ENCODE measurements at places on chromosomes 2 and 18. TPM values are rescaled to one million over a fixed set of nuclear protein-coding genes. Genes with fewer than 3 reads are reported as not detected.
A peak's percentile ranks its signal among the peaks of the same experiment; 100 is the strongest.

The PTPRN gene
- 0.25 TPM for polyA plus RNA-seq

The C2orf78 gene
- not detected for polyA plus RNA-seq

The PROKR1 gene
- 0.25 TPM for polyA plus RNA-seq

The NCKAP1 gene
- 109 TPM for polyA plus RNA-seq

DNA sequence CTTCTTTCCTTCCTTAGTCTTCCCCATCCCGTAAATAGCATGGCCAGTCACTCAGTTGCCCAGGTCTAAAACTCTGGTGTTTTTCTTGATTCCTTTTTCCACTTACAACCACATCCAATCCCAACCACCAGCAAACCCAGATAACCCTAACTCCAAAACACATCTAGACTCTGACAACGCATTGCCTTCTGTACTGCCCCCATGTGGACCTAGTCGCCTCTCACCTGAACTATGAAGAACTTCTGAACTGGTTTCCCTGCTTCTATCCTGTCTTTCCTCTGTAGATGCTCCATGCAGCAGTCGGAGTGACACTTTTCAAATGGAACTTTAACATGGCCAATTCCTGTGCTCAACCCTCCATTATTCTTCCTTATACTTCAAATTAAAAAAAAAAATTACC, 26.5 kb downstream of the ST6GAL2 start:
- no peak for DNase-seq

DNA sequence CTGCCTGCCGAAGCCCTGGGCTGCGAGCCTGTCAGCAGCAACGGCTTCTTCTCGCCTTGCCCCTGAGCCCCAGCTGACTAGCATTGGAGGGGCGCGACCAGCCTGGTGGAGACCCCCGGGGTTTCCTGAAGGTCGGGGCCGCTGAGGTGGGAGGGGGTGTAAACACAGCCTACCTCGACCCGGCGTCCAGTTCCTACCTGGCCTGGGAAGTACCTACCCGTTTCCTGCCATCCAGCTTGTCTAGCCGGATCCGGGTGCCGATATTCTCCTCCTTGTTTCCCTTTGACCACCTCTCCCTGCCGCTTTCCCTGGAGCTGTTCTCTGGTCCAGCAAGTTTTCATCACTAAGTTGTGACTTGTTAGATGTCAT, 511 bp downstream of the MOB4 start:
- peak; percentile 34 for DNase-seq

DNA sequence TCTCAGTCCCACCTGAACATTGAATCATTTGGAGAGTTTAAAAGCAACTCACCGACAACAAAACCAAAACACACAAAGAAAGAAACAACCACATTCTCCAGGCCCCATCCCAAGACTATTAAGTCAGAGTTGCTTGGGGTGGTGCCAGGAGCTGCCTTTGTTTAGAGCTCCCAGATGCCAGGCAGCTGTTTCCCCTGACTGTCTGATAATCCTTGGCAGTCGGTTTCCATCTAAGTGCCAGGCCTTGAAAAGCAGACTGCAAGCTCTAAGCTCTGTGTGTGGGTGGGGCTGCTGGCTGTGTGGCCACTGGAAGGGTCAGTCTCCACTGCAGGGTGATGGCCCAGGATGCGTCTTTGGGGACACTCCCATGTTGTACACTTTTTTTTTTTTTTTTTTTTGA, 255.3 kb upstream of the AGAP1 start:
- DNase-seq = no peak

- DNase-seq = no peak
These were observed 164.8 kb downstream of the METTL4 start for GRCh38 chr18:2406544-2406943.

GRCh38 chr18:58228762-58229161, 184.7 kb downstream of the NEDD4L start:
- no peak for DNase-seq

- no peak for DNase-seq
These were observed 132.5 kb downstream of the CSRNP3 start for GRCh38 chr2:165601928-165602521.

DNA sequence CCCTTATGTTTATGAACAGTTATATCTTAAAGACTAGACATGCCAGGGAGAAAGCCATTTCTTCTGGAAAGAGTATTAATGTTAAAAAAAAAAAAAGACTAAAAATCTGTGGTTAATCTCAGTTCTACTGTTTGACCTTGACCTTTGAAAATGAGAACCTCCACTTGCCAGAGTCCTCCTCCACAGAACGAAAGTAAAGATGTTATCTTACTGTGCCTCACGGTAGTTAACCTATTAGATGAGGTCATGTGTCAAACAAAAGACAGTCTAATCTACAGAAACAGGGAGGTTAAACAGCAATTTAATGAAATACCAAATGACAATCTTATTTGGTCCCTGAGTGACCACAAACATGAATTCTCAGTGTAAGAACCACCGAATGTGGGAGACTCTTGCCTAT, 51.2 kb downstream of the SLC14A2 start:
- DNase-seq = no peak

DNA sequence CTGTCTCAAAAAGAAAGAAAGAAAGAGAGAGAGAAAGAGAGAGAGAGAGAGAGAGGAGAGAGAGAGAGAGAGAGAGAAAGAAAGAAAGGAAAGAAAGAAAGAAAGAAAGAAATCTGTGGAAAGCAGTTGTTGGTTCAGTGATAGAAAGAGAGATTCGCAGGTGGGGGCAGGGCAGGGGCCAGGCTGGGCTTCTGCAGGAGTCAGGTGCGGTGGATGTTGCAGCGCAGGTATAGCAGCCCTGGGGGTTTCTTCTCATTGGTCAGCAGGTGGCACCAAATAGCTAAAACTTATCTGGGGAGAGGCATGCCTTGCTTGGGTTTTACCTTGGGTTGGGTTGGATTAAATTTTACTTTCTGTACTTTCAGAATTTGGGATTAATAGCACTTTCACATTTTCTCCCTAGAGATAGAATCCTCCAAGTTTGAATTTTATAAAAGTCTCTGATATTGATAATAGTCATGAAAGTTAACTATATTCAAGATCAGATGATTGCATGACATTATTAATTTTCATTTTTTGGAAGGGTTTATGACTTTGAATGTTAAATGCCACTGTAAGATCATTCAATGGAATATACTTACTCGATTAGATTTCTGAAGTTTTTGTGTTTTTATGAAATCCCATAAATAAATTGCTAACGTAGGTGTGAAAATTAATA, 66.6 kb downstream of the SPTBN1 start:
- DNase-seq = no peak

DNA sequence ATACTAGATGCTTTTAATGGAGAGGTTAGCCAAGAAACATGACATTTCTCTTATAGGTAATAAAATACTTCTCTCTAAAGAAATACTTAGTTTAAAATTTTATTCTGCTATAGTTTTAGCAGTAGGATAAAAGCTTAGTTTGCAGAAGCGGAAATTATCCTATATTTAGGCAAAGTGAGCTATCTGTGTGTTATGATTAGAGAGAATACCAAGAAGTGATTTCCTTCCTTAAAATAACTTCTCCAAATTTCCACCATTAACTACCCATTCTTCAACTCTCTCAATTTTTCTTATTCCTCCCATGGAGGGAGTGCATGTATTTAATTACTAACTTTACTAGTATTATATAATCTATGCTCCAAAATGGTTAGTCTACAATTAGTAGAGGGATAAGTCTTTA, 15.8 kb upstream of the IL1RL1 start:
- no peak for DNase-seq

DNA sequence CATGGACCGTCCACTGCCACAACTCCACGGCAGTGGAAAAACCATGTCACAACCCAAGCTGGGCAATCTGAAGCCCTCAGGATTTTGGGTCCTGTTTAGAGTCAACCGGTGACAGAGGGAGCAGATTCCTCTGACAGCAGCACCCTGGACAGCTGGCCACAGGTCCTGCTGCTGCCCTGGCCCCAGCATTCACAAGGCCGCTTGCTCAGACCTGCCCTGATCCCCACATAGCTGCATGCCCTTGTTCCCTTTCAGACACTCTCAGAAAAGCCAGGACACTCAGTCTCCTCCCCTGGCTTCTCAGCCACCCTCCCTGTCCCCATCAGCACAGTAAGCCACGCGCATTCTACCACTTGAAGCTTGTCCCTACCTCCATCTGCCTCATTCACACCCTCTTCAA, 1.6 kb downstream of the COPS9 start:
- DNase-seq = no peak

DNA sequence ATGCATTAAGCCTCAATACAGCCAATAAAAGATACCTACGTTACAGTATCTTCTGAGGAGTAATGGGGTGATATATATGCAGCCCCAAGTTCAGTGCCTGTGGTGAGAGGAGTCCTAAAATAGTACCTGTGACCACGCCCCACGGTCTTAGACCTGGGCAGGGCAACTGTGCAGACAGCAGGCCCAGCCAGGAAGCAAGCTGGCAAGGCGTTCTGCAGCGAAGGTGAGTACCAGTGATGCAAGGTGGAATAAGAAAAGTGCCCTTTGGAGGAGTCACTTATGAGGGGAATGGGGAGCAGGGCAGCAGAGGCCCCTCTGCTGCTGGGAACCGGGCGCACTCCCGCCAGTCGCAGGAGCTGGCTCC, 12.7 kb upstream of the MAP3K2 start:
- DNase-seq = no peak

DNA sequence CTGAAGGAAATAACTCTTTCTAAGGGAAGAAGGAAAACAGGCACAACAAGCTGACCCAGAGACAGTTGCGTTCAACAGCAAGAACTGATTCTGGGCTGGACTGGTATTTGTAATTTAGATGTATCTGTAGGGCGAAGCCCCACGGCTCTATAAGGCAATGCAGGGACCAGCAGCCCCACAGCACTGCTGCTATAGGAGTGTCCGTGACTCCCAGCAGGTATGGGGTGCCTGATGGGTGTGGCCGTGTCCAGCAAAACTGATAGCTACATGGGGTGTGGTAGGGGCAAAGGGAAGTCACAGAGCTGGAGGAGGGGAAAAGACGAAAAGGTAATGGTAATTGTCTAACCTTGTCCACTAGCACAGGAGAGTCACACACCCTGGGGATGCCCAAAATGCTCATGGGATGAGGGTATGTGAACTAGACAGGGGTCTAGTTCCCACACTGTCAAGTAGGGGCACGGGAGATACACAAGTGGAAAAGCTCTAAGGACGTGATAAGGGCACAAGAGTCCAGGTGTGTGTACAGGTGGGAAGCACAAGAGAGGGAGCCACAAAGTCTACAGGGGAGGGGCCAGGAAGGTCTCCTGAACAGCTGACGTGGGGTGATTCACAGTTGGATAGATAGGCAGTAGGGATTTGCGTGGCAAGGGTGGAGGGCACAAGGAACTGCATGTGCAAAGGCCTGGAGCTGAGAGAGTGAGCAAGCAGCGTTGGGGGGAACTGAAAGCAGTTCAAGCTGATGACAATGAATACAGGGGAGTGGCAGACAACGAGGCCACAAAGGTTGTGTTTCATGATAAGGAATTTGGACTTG, 48.5 kb upstream of the ASPRV1 start:
- no peak for DNase-seq

- no peak for DNase-seq
These were observed 1038.3 kb upstream of the ACVR2A start for GRCh38 chr2:146806364-146807005.

DNA sequence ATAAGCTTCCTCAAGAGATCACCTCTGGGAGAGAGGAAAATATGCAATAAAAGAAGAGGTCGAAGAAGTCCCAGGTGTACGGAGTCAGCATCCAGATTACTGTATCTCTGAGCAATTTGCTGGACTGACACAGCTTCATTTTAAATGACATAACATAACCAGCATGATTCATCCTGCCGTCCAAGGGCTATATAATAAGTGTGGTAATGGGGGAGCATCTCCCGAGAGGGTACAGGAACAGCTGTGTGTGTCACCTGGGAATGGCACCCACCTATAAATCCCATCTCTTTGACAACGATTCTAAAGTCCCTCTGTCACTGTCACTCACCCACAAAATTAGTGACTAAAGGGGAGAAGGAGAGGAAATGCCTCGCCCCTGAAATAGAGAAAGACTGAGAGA, 19.3 kb upstream of the FZD7 start:
- DNase-seq = no peak

DNA sequence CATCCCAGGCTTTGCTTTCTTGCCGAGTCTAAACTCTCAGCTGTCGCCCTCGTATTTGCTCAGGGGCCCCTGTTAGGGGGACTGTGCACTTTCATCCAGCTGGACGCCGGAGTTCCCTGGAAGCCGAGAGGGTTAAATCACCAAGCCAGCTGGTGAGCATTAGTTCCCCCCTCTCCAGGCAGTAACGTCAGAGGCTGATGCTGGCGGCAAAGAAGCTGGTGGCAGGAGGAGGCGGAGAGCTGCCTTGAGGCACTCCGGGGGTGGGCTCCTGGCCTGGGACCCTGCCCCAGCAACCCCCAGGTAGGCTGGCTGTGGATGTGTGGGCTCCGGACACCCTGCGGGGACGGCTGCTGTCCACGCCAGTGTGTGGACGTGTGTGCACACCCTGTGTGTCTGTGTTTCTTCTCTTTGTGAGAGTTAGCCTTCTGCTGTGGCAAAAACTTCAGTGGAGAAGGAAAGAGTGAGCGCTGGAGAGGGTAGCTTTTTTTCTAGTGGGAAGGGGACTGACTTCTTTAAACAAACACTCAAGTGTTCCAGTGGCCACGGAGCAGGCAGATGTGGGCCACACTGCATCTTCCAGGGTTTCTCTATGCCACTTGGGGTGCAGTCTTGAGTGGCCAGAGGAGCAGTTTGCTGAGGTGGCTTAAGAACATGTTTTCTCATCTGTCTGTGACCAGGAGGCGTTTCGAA, 84.7 kb downstream of the GLI2 start:
- DNase-seq = peak; percentile 76

DNA sequence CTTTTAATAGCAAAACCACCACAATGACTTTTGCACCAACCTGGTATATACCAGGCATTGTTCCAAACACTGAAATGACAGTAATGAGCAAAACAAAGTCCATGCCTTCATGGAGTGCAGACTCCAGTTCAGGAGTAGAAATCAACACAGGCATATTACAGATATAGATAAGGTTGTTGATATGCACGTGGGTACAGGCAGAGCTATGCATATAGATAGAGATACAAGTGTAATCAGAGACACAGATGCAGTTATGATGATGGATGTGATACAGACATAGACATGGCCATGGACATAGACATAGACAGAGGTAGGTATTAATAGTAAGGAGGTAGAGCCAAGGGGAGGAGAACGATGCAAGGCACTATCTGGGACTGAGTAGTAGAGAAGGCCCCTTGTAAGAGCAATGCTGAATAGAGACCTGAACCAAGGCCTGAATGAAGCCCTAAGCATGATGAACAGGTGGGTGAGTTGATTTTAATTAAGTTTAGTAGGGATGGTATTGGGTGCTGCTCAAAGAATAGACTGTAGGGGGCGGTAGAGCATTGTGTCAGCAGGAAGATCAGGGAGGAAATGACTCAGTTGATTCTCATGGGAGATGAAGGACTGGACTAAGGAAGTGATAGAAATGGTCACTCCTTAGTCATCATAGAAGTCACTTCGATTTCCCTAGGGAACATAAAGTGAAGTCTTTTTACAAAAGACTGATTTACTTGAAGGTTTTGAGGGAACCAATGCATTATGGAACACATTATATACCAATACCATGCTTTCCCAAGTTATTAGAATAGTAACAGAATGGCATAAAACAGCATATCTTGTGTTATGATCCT, 39.4 kb downstream of the CMPK2 start:
- DNase-seq = no peak

GRCh38 chr2:237532160-237532559, 34.2 kb upstream of the PRLH start:
- no peak for DNase-seq

GRCh38 chr18:79512461-79513380, 117.0 kb downstream of the NFATC1 start:
- DNase-seq = no peak

GRCh38 chr2:22521620-22522019, 863.4 kb upstream of the KLHL29 start:
- DNase-seq = no peak
